ENCODE measurements at places on chromosomes 16 and 17.

GRCh38 chr17:38556239-38556638 lies 49.5 kb downstream of the SRCIN1 start:
- no peak for DNase-seq

DNA sequence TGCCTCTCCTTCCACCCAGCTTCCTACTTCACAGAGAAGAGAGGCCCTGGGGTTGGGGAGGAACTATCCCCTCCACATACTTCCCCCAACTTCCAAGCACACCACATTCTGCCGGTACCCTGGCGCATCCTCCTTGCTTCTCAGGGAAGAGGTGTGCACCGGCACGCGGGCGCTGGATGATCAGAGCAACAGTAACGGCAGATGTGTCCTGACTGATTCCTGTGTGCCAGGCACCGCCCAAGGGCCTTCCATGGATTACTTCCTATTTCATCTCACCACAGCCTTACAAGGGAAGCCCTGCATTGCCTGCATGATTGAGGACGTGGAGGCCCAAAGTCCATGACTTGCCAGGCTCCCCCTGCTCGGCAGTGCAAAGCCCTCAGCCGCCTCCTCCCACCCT lies 21.1 kb upstream of the MLKL start:
- DNase-seq = no peak

DNA sequence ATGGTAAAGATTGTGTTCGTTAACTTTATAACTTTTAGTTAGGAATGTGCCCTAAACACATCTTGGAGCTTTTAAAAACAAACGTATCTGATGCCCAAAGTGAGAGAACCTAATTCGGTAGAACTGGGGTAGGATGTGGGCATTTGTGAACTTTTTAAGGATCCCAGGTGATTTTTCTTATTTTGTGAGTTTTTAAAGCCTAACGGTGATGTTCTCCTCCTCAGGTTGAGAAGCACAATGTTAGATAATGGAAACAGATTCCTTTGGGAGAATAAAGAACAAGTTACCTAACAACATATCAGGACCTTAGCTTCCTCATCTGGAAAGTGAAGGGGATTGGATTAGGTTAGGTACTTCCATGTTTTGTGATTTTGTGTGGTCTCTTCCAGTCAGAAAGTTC lies 687 bp downstream of the SAP30BP start:
- DNase-seq = no peak

- DNase-seq = no peak
Measured at GRCh38 chr17:8859027-8859803, 8.3 kb downstream of the PIK3R6 start.

- DNase-seq = peak; percentile 19
Measured at GRCh38 chr17:4565209-4566141, 5.1 kb upstream of the GGT6 start.

DNA sequence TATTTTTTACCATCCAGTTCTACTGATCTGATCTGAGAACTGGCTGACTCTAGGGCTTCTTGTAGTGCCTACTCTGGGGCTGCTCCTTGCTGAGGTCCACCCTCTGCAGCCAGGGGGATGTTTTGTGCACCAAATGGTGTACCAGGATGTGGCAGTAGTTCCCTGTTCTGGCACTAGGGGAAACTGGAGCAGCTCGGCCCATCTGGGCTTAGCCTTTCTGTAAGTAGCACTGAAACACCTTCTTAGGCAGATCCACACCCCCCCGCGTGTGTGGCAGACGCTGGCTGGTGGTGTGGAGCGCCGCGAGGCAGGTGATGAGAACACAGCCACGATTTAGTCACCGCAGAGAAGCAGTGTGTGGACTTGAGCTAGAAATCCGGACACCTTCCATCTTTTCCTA lies 17.0 kb downstream of the DUSP14 start:
- no peak for DNase-seq

- DNase-seq = no peak
Measured at GRCh38 chr16:55144651-55145050, 179.4 kb upstream of the IRX6 start.
